ENCODE measurements at places on chromosomes 1 and 21.
A peak's percentile ranks its signal among the peaks of the same experiment; 100 is the strongest.

GRCh38 chr1:63868268-63868781 is 94.5 kb downstream of the ROR1 start:
- DNase-seq, result peak; percentile 82

GRCh38 chr1:55171694-55172093 is 43.5 kb downstream of the USP24 start:
- no peak for DNase-seq

GRCh38 chr1:41072051-41072450 is 50.5 kb upstream of the SLFNL1 start:
- DNase-seq, result no peak

DNA sequence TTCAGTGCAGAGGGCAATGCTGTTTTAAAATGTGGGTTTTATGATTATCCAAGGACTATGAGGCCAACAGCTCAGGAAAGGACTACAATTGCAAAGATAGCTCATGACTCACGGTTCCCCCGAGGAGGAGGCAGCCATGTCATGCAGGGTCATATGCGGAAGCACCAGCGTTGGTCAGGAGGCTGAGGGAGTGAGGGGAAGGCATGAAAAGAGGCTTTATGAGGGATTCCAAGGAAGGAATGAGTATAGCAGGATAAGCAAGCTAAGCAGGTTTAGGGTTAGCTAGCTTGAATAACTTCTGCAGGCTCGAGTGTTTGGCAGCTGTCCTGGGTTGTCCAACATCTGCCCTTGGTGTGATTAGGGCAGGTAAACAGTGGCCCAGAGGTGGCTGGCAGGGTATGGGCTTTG is 495.1 kb downstream of the SETD4 start:
- DNase-seq, result no peak

DNA sequence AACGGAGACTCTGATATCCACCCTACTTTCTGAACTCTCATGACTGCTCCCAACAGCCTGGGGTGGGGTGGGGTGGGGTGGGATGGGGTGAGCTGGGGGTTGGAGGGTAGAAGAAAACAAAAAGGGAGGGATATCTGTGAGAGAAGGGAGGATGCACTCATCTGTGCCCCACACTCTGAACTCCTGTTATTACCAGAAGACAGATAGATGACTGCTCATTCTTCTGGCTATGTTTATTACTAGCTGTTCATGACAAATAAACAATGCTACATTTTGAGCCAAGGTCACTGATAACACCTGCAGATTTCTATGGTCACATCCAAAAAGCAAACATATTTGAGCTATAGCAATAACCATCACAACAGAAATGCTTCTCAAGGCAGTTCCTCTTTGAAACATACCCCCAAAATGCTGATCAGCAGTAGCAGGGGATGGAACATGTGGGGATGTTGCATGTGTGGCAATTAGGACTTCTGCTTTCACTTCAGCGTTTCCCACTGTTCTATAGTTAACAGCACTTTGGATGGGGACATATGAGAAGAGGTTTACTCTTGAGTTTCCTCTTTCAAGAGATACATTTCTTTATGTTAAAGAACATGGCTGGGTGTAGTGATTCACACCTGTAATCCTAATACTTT is 43.3 kb downstream of the GPR3 start:
- DNase-seq, result no peak
